Activated T-helper 1 cell treated with anti-CD3 and anti-CD28 coated beads, Interleukin-12 subunit alpha, Interleukin-12 subunit beta, Interleukin-2, Interleukin-4 antibody, amounts not matched to agents 30 ng/mL and 10 ng/mL and 1 ng/mL, durations not matched to agents 14 hours and 24 hours and 36 hours (primary cell): ENCODE measurements at places on chromosomes 3 and 15.

- H3K36me3 ChIP-seq = no peaks in the 10 kb centered on the region
- DNase-seq = no peak
- no peak overlapping the region for H3K27ac ChIP-seq
- peaks cover 13% of the 10 kb centered on the region for H3K4me1 ChIP-seq
- peaks cover 18% of the 10 kb centered on the region for H3K27me3 ChIP-seq
Measured at GRCh38 chr15:65033659-65034269, 4.3 kb upstream of the MTFMT start.

DNA sequence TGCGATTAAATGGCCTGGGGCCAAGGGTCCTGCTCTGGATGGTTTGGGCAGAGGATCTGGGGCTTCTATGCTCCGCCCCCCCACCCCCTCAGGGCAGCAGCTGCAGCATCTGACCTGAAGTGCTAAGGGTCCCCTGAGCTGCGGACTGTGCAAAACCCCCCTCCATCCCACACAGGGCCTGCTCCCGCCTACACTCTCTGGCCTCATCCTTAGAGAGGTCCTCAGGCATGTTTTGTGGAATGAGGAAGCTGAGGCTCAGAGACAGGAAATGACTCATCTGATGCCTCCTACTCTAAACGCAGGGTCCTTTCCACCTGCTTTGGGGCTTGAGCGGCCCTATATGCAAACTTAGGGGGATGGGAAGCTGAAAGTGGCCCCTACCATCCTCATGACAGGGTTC, 59.5 kb upstream of the CTSH start:
- peak overlapping the region; percentile 33 for H3K4me3 ChIP-seq
- H3K27ac ChIP-seq = peak overlapping the region; percentile 53
- peaks cover 4% of the 10 kb centered on the region for H3K27me3 ChIP-seq
- peaks cover 18% of the 10 kb centered on the region for H3K4me1 ChIP-seq

DNA sequence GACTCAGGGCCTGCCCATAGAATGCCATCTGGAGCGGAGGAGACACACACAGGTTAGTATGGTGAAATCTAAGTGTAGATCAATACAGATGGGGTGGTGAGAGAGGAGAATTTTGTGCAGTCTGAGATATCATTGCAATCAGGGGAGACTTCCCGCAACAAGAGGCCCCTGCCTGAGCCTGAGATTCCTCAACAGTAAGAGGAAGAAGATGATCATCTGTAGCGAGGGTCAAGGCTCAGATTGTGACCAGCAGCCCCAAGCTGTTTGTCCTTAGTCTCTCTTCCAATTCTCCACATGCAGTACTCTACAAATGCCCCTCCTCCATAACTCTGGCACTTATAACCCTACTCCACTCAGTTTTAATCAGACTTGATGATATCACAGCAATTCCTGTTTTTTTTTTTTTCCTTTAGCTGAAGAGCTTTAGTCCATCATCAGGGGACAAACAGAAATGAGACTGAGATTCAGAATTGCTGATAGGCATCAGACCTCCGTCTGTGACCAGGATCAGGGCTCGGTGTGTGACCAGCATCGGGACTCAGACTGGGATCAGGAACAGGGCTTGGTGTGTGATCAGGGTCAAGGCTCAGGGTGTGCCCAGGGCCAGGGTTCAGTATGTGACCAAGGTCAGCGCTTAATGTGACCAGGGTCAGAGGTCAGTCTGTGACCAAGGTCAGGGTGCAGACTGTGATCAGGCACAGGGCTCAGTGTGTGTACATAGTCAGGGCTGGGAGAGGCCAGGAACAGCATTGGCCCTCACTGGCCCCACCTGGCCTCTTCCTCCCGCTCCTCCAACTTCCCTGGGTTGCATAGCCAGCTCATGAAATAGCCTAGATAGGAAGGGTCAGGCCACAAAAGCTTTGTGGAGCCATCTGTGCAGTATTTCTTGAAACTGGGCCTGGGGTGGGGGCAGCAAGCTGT, 14.1 kb downstream of the LOXL1 start:
- peaks cover 11% of the 10 kb centered on the region for H3K4me1 ChIP-seq
- no peak overlapping the region for H3K27ac ChIP-seq
- DNase-seq = no peak
- H3K27me3 ChIP-seq = peaks cover 3% of the 10 kb centered on the region
- no peak overlapping the region for H3K4me3 ChIP-seq
- H3K36me3 ChIP-seq = peaks cover 2% of the 10 kb centered on the region

DNA sequence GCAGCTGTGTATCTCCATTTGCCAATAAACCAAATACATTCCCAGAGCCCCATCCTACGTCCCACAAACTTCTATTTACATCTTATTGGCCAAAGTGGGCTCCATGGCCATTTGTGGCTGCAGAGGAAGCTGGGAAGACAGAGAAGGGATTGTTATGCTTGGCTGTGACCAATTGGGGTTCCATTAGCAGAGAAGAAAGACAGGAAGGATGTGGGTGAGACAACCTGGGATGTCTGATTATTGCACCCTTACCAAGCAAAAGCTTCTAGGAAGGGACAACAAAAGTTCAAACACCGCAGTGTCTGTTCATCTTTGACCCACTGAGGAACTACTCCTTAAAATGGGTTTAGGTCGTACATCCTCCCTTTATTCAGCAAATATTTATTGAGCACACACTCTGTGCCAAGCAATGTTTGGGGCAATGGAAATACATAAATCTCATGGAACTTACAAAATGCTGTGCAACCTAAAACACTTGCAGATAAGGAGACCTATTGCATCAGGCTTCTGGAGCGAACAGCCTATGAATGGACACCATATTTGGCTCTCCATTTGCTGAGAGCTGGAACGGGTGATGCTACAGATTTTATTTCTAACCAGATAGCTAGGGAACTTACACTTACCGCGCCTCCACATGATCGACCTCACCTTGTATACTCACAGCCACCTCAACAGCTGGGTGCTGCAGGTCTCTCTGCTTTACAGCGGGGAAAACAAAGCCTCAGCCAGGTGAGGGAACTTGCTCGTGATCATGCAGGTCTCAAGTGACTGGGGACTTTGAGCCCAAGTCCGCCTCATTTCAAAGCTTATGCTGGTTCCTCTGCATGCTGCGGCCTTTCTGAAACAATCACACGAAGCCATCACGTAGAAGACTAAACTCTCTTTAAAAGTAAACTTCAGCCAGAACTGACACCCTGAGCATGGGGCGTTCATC, 21.4 kb upstream of the NR2E3 start:
- H3K36me3 ChIP-seq = no peaks in the 10 kb centered on the region
- no peaks in the 10 kb centered on the region for H3K4me1 ChIP-seq
- no peak for DNase-seq

- peaks cover 3% of the 10 kb centered on the region for H3K36me3 ChIP-seq
- H3K27me3 ChIP-seq = peaks cover 86% of the 10 kb centered on the region
- H3K27ac ChIP-seq = peak overlapping the region; percentile 70
- DNase-seq = no peak
Measured at GRCh38 chr3:169666376-169667165, 3.1 kb upstream of the MECOM start.

GRCh38 chr3:46213201-46213600, 5.1 kb upstream of the CCR1 start:
- peaks cover 2% of the 10 kb centered on the region for H3K36me3 ChIP-seq
- DNase-seq = peak; percentile 29
- H3K27ac ChIP-seq = no peak overlapping the region
- no peak overlapping the region for H3K4me3 ChIP-seq
- H3K27me3 ChIP-seq = no peaks in the 10 kb centered on the region

- no peak for DNase-seq
- peaks cover 67% of the 10 kb centered on the region for H3K27me3 ChIP-seq
- peaks cover 4% of the 10 kb centered on the region for H3K36me3 ChIP-seq
- H3K4me1 ChIP-seq = peaks cover 27% of the 10 kb centered on the region
- H3K4me3 ChIP-seq = no peak overlapping the region
Measured at GRCh38 chr3:190492129-190492528, 21.8 kb upstream of the IL1RAP start.

DNA sequence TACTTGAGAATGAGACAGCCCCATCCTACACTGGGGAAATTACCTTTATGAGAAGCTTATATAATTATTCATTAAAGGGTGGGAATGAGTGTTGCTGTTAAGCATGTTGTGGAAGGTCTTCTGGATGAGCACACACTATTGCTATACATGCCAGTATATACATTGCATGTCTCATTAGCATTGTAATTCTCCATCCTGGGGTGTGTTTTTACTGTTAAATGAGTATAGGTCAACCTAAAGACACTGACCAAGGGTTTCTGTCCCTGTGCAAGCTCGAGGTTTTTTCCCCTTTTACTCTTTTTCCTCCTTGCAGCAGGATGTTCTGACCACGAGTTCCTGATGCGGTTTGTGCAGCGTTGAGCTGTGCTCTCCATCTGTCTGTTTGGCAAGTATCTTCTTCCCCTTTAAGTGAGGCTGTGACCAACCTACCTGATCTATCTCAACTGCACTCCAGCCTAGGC, 7.2 kb upstream of the IVD start:
- peak overlapping the region; percentile 37 for H3K27ac ChIP-seq
- peaks cover 21% of the 10 kb centered on the region for H3K4me1 ChIP-seq
- no peaks in the 10 kb centered on the region for H3K27me3 ChIP-seq

DNA sequence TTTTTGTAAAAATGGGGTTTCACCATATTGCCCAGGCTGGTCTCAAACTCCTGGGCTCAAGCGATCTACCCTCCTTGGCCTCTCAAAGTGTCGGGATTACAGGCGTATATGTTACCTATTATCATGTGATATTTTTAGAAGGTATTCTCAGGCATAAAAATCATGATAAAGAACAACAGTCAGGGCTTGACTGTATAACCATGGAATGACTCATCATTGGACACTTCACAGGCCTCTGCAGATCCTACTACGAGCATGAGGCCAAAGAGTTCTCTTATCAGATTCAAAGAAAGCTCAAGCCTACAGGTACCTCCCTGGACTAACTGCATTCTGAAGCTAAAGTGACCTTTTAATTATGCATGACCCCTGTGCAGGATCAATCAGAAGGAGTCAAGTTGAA, 91.7 kb upstream of the PRICKLE2 start:
- DNase-seq = no peak
- H3K4me3 ChIP-seq = no peak overlapping the region
- H3K36me3 ChIP-seq = no peaks in the 10 kb centered on the region
- H3K27me3 ChIP-seq = peaks cover 4% of the 10 kb centered on the region

- H3K36me3 ChIP-seq = no peaks in the 10 kb centered on the region
- no peak overlapping the region for H3K4me3 ChIP-seq
- H3K4me1 ChIP-seq = peaks cover 46% of the 10 kb centered on the region
- no peak overlapping the region for H3K27ac ChIP-seq
- peaks cover 7% of the 10 kb centered on the region for H3K27me3 ChIP-seq
- no peak for DNase-seq
Measured at GRCh38 chr3:53708001-53708621, 138.1 kb downstream of the CHDH start.

GRCh38 chr3:177510693-177511216, 313.5 kb upstream of the TBL1XR1 start:
- H3K4me3 ChIP-seq = no peak overlapping the region
- DNase-seq = no peak
- no peak overlapping the region for H3K27ac ChIP-seq
- H3K27me3 ChIP-seq = peaks cover 4% of the 10 kb centered on the region
- no peaks in the 10 kb centered on the region for H3K36me3 ChIP-seq
- H3K4me1 ChIP-seq = no peaks in the 10 kb centered on the region

GRCh38 chr3:74263031-74263430, 351.4 kb downstream of the CNTN3 start:
- no peaks in the 10 kb centered on the region for H3K27me3 ChIP-seq
- H3K36me3 ChIP-seq = no peaks in the 10 kb centered on the region
- no peak overlapping the region for H3K27ac ChIP-seq
- H3K4me1 ChIP-seq = no peaks in the 10 kb centered on the region
- DNase-seq = no peak
- no peak overlapping the region for H3K4me3 ChIP-seq

DNA sequence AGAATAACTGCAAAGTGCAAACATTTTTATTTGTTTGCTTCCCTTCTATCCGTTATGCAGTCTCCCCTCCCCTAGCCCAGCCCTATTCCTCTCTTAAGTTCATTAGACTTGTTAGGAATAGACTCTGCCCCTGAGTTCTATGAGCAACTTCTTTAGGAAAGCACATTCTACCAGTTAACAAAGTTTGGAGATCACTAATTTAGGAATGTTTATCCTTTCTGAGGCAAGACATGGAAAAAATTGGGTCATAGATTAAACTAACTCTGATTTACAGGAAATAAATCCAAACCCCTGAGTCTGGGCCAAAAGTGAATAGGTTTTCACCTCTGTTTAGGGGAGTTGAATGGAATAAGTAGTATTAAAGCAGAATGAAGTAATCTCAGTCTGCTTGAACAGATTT, 34.4 kb downstream of the C3orf80 start:
- H3K27me3 ChIP-seq = no peaks in the 10 kb centered on the region
- H3K36me3 ChIP-seq = peaks cover 4% of the 10 kb centered on the region
- no peak overlapping the region for H3K27ac ChIP-seq
- peaks cover 7% of the 10 kb centered on the region for H3K4me1 ChIP-seq

- H3K4me3 ChIP-seq = no peak overlapping the region
- H3K36me3 ChIP-seq = no peaks in the 10 kb centered on the region
- H3K4me1 ChIP-seq = no peaks in the 10 kb centered on the region
- H3K27me3 ChIP-seq = no peaks in the 10 kb centered on the region
- H3K27ac ChIP-seq = no peak overlapping the region
- no peak for DNase-seq
Measured at GRCh38 chr3:77524946-77525682, 485.2 kb downstream of the ROBO2 start.

GRCh38 chr15:99406716-99407487, 155.6 kb downstream of the LRRC28 start:
- no peaks in the 10 kb centered on the region for H3K36me3 ChIP-seq
- peaks cover 23% of the 10 kb centered on the region for H3K4me1 ChIP-seq
- no peaks in the 10 kb centered on the region for H3K27me3 ChIP-seq

DNA sequence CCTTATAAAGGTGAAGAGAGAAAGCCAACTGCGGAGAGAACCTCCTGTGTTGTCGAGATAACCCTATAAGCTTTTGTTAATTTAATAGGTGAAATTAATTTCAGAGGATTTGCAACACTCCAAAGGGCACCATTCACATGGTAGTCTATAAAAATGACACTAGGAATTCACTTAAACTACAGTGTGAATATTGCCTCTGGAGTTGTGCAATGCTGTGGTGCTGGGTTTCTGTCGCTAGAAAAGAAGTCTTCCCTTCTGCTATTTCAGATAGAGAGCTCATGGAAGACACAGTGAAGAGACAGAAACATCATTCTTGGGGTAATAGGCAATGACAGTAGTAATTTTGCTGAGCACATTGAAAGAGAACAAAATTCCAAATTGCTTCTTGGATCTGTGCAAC, 28.8 kb upstream of the PROK2 start:
- no peaks in the 10 kb centered on the region for H3K36me3 ChIP-seq
- no peak for DNase-seq
- H3K4me3 ChIP-seq = no peak overlapping the region
- H3K4me1 ChIP-seq = no peaks in the 10 kb centered on the region
